ENCODE measurements at places on chromosomes 12 and 14.

DNA sequence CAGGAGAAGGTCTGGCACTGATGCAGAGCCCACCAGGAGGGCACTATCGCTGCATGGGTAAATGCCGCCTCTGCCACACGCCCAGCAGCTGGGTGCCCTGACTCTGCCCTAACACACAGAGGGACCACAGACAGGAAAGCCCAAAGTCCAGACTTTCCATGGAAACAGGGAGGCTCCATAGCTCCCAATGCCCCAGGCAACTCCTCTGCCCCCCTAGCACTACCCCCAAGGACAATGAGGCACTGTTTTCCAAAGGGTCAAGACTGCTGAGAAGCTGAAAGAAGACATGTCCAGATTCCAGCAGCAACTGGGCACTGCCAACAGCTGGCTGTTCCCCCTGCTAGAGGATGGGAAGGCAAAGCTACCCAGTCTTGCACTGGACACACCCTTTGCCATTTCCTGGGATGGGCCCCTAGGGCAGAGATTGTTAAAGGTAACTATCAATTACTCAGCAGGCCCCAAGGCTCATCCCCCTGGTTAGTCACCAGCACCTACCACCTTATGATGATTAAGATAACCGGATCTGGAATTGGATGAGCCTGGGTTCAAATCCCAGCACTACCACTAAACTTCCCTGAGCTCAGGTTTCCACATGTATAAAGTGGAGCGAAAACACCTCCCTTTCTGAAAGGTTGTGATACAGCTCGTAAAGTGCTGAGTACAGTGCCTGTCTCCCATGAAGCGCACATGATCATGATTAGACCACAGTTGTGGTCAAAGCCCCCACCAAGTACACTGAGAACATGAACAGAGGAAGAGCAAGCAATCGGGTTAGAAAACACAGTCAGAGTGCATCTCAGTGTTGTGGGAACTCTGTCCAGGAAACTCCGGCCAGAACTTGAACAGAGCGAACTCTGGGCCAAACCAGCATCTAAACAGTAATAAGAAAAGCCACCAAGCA, 3.3 kb downstream of the PXN start:
- DNase-seq = peak; percentile 39

DNA sequence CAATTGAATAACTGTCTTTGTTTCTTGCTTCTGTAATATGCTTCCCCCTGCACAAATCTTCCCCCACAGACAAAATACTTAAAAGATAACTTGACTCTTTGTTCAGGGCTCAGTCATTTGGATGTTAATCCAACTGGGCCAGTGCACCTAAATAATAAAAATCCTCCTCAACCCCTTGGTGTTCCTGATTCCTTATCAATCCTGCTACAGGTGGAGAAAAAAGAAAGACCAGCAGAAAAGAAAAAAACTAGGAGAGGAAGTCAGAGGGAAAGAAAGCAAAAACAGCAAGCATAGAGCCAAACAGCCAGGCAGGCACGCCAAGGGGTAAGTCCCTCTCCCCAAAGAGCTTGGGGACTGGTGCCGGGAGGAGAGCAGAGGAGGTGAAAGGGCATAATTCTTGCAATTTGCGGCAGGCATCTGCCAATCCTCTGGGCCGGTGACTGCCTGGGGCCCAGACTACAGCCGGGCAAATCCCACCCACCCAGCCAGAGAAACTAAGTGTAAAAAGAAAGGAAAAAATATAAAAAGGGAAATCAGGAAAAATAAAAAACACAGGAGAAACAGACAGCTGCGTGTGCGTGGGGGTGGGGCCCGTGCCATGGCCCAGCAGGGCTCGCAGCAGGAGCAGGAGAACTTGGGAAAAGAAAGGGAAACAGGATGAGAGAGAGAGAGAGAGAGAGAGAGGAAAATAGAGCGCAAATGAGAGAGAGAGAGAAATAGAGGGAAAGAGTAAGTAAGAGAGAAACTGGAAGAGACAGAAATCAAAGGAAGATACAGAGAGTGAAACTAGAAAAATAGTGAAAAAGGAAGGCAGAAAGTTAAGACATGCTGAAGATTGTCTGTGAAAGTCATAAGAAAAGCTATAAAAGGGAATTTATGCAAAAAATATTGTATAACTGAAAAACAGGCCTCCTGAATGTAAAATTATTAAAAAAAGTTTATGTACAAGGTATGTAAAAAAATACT, 21.4 kb downstream of the KLRK1 start:
- no peak for DNase-seq

DNA sequence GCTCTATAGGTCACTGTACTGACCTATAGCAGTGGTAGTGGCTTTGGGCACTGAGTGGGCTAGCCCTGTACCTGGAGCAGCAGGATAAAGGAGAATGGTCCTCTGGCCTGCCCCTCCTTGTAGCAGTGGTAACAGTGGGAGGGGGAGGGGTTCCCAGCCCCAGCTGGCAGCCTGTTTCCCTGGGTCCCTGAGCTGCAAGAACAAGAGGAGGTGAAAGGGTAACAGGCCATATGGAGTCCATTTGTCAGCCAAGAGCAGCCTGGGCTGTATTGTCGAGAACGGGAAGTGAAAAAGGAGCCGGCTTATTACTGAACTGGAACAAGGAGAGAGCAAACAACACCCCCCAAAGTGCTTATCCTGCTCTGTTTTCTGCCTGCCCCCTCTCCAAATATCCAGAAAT, 73.8 kb upstream of the SRSF5 start:
- DNase-seq = no peak

DNA sequence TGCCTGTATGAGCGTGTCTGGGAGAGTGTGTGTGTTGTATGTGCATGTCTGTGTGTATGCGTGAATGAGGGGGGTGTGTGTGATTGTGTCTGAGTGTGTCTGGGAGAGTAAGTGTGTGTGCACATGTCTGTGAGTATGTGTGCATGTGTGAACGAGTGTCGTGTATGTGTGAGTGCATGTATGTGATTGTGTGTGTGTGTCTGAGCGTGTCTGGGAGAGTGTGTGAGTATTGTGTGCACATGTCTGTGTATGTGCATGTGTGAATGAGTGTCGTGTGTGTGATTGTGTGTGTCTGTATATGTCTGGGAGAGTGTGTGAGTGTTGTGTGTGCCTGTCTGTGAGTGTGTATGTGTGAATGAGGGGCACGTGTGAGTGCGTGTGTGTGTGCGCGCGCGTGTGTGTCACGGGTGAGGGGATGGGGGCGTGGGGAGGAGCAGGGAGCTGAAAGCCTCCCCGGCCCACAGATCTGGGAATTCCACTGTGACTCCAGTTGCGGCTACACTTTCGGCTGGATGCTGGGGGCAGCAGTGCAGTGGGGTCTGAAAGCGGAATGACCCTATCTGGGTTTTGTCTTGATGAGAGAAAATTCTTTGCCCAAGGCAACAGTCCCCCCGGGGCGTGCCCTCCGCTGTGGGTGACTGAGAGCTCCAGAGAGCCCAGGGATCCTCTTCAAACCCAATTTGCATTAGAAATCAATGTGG, 138.1 kb upstream of the MED13L start:
- no peak for DNase-seq

- no peak for DNase-seq
Observed at GRCh38 chr12:132351751-132352495, 22.5 kb upstream of the GALNT9 start.

DNA sequence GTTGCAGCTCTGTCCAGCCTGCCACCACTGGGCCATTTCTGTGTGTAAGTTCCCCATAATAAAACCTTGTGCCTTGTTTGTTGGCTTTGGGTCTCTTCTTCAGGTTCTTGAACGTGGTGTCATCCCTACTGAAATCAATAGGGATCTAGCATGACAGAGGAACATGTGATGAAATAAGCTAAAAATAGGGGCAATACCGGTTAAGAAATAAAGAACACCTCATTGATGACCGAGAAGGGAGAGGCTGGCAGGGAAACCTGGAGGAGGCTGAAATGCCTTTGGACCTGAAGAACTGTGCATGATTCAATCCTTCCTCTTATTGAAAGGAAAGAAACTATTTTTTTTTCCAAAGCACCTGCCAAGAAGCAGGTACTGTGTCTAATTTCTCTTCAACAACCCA, 172.3 kb downstream of the PPM1H start:
- no peak for DNase-seq

DNA sequence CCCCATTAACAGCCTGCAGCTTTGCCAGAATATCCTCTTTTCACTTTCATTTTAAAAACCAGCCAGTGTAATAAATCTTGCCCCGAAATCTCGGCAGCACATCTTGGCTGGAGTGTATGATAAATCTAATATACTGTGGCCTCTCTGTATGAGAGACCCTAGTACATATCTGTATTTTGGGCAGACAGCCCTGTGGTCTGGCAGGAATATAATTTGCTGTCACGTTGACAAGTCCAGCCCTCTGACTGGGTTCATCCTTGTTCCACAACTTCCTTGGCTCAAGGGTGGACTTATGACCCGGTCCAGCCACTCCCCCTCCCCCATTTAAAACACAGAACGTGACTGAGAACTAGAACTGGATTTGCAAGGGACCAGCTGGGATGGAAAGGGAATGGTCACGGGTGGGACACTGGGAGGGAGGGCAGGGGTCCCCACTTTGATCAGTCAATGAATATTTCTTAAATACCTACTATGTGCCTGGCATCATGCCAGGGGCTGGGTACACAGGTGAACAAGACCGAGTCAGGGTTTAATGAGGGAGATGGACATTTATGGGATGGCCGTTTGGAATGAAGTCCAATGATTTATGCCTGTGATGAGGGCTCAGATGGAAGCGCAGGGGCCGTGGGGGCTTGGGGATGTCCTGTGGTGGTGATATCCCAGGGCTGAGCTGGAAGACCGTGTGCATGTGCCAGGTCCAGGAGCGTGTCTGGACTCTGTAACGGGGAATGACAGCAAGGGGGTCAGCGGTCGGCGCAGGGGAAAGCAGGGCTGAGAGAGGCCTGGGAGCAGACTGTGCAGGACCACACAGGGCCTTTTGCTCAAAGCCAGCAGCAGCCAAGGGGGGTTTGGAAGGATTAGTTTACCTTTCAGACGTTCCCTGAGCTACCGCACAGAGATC, 190.5 kb downstream of the PHETA1 start:
- no peak for DNase-seq

- no peak for DNase-seq
Observed at GRCh38 chr12:53011889-53012288, 5.6 kb downstream of the EIF4B start.

DNA sequence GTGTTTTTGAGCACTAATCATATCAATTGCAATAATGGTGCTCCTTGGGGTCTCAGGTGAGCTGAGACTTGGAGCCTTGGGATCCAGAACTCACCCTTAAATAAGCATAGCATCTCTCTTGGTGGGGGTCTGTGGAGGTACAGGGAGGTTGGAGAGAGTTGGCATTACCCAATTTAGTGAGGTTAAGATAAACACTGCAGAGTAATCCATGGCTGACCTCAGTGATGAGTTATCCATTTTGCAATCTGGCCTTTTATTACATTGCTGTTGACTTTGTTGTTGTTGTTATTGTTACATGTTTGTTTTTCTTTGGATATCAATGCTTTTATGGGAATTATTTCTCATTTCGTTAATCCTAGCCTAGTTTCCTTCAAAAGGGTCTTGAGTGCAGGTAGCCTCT, 373.3 kb downstream of the NRXN3 start:
- no peak for DNase-seq

DNA sequence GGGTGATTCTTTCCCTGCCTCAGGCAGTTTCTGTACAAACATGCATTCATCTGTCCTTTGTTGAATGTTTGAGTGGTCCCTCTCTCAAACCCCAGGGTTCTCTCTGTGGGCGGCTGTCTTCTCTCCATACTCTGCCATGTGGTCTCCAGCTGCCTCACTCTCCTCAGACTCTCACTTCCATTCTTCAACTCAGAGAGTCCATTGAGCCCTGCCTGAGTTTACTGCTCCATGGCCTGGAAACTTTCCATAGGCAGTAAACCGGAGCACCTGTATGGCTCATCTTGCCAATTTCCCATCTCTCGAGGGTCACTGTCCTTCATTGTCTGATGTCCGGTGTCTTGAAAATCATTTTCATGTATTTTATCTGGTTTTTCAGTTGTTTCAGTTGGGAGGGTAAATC, 11.3 kb downstream of the C14orf132 start:
- DNase-seq = no peak

DNA sequence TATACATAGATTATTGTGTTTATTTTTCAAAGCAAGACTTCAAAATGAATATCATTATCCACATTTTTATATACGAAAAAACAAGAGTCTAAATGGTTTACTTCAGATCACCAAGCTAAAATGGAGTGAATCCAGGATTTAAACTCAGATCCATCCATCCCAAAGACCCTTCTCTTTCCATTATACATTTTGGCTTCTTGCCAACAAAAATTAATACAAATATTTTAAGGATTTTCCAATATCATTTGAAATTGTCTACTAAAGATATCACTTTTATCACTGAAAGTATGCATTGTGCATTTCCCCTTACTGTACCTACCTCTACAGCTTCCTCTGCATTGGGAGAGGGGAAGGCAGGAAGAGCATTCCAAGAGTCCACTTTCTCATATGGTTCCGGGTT, 541.2 kb downstream of the RPS29 start:
- DNase-seq = no peak

DNA sequence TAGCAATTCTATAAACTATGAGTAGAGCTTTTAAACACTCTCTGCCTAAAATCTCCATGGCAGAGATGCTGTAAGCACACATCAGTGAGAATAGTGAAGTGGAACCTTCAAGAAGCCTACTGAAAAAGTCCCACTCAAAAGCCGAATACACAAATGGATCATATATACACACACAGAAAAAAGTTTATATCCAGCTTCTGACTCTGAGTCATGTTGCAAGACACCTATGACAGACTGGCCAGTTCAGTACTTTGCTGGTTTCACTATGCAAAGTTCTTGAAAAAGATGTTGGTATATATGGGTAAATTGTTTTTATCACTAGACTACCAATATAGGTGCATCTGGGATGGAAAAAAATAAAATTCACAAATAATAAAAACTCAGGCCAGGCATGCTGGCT, 126.1 kb downstream of the KCNK10 start:
- DNase-seq = no peak

GRCh38 chr12:112096070-112096469, 12.5 kb downstream of the NAA25 start:
- no peak for DNase-seq

DNA sequence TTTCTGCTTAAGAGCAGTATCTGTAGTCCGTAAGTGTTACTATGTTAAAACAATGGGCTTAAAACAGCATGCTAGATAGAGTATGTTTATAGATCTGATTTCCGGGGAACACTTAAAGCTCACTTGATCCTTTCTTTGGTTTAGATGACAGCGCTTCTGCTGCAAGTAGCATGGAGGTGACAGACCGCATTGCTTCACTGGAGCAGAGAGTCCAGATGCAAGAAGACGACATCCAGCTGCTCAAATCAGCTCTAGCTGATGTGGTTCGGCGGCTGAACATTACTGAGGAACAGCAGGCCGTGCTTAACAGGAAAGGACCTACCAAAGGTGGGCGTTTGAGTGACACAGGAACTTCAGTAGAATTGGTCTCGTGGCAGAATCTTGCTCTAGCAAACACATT, 57.5 kb downstream of the EML1 start:
- no peak for DNase-seq

DNA sequence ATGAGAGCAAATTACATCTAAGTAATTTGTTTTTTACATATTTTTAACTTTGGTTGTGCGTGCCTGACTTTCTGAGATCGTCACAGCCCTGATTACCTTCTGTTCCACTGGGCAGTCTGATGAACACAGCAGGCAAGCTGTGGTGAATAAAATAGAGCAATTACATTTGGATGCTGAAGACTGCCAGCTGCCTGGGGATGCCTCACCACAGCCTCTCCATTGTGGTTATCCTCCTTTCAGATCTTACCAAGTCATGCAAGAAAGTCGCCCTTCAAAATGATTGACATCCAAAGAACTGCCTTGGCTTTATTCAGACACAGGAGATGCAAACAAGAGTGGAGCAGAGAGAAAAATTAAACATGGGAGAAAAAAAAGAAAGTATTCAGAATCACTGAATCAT, 456.6 kb upstream of the TMPO start:
- no peak for DNase-seq

- DNase-seq = no peak
Observed at GRCh38 chr14:61372842-61373555, 51.6 kb downstream of the PRKCH start.

- no peak for DNase-seq
Observed at GRCh38 chr12:14272956-14273912, 92.2 kb upstream of the ATF7IP start.

Measured in CD4-positive, alpha-beta T cell treated with Interleukin-21 for 1 hour (primary cell).